Lung (tissue), 17 donors: ENCODE measurements at places on chromosomes 2 and 18. TPM values are rescaled to one million over a fixed set of nuclear protein-coding genes. Genes with fewer than 3 reads are reported as not detected.

GRCh38 chr2:173989884-173990215 lies 24.7 kb upstream of the SP3 start:
- DNase-seq, result no peak

DNA sequence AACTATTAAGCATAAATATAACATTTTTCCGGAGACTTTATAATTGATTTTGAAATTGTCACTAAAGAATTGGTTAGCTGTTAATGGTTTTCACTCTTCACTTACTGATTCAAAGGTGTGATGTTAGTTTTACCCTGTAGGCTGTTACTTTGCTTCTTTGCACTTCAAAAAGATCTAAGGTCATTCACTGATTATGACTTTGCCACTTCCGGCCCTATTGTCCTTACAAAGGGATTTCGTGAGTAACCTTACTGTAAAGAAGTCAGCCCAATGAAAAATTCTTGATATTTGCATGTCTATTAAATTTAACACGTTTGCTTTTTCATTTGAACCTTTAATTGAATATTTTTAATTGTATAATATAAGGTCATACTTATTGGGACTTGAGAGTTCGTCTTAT lies 61.4 kb downstream of the GREB1L start:
- DNase-seq, result no peak

DNA sequence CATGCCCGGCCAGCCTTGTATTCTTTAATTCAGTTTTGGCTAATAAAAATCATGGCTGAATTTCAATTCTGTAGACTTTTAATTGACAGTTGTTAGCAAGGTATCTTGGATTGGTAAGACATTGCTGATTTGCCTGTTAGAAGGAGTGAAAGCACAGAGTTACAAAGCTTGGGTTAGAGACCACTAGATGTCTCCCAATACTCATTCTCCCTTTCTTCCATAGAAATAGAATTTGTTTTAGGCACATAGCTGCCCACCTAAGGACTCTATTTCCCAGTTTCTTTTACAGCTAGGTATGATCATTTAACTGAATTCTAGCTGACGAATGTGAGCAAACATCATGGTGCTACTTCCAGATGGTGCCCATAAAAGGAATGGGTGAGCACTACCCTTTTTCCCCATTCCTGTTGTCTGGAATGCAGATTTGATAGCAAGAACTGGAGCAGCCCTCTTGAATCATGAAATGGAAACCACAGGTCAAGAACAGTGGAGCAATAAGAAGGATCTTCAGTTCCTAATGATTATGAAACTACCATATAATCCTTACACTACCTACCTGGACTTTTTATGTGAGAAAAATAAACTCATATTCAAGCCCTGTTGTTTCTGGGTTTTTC lies 17.5 kb downstream of the PECR start:
- DNase-seq, result no peak

DNA sequence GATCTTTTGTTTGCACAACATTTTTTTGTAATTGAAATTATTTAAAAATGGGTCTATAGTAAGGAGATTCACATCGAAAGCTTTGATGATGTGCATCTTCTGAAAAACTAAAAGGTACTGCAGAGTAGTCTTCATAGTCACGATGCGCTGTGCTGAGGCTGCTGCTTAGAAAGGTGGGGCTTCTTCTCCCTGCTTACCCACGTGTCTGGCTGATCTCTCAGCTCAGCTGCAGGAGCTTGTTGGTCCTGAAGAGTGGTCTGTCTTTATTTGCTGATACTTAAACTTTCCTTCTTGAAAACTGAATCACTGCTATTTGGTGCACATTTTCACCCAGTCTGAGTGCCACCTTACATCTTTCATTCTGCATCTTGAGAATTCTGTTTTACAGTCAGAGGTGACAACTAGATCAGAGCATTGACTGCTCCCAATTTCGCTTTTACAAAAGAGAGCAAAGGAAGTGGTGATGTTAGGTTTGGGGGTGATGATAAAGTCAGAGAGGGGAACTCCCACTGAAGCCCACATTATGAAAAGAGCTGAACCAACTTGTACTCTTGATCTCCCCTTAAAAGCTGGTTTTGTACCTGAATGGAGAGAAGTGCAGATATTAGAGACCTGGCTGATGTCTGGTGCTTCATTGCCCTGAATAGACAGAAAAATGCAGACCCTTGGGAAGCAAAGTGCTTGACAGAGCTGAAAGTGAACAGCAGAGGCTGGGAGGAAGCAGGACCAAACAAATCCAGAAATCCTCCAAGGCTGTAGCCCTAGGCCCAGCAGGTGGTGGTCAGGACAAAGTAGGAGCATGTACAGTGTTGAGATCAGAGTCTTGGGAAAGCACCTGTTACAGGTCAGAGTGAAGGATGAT lies 984.5 kb downstream of the TSN start:
- DNase-seq, result no peak

- DNase-seq, result no peak
These were observed 105.6 kb downstream of the AFF3 start for GRCh38 chr2:100036793-100037192.

- DNase-seq, result no peak
These were observed 19.4 kb downstream of the THAP4 start for GRCh38 chr2:241617431-241618154.

GRCh38 chr2:54673501-54673998 lies 49.9 kb upstream of the EML6 start:
- DNase-seq, result peak; percentile 55

DNA sequence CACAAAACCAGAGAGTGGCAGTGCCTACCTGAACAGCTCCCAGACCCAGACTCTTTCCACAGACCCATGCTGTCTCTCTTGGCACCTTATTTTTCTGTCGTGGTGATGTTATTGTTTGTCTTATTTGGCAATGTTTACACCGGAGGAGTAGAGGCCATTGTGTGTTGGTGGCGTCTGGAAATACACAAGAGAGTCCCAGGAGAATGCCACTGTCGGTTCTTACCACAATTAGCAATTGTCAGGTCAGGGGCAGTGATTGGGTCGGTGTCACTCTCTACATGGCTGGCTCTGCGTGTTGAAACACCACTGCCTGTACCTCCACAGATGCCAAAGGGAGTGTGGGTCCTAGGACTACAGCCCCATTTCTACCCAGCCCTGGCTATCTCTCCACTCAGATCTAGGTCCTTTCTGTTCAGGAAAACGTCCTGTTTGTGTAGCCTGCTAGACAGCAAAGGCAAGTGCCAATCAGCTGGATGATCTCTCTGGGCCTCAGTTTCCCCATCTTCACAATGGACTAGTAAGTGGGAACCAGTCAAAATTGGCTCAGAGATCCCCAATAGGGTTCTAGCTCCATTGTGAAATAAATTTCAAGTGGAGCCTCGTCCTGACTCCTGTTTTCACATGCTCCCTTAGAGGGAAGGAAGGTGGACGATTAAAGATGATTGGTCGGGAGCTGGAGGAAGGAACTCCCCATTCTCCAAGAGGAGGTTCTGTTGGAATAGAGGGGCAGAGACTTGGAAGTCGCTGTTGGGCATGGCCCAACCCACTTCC lies 17.0 kb downstream of the EPAS1 start:
- no peak for DNase-seq

GRCh38 chr2:29629495-29629894 lies 291.9 kb downstream of the ALK start:
- no peak for DNase-seq

GRCh38 chr2:188219541-188219940 lies 72.1 kb upstream of the GULP1 start:
- no peak for DNase-seq

- DNase-seq, result no peak
These were observed 29.4 kb downstream of the TMEM18 start for GRCh38 chr2:647691-648231.

- DNase-seq, result no peak
These were observed 96.8 kb downstream of the ADD2 start for GRCh38 chr2:70671092-70671675.

DNA sequence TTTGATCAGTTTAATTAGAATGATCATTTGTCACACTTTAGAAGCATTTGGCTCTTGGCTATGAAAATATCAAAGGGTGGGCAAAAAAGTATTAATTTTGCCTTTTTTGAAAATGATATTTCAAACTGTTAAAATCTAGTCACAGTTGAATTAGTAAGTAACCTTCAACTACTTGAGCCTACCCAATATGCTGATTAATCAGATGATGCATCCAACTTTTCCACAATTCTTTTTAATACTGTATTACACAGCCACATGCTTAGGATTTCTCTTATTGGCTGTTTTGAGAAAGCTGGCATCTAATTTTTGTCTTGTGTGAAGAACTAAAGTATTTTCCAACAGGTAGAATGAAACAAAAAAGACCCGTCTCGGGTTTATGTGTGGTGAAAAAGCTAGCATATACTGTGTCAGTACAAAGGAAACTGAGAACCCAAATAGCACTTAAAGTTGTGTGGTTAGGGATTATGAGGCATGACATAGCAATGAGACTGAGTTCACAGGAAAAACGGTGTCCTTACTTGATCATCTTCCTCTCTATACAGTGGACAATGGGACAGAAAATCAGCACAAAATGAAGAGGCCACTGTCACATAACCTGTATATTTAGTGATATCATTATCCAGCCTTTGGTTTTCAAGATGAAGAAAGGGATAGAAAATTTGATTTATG lies 11.7 kb downstream of the OSBPL6 start:
- no peak for DNase-seq

- DNase-seq, result peak; percentile 69
These were observed 360.7 kb upstream of the CWC22 start for GRCh38 chr2:180367815-180368214.

DNA sequence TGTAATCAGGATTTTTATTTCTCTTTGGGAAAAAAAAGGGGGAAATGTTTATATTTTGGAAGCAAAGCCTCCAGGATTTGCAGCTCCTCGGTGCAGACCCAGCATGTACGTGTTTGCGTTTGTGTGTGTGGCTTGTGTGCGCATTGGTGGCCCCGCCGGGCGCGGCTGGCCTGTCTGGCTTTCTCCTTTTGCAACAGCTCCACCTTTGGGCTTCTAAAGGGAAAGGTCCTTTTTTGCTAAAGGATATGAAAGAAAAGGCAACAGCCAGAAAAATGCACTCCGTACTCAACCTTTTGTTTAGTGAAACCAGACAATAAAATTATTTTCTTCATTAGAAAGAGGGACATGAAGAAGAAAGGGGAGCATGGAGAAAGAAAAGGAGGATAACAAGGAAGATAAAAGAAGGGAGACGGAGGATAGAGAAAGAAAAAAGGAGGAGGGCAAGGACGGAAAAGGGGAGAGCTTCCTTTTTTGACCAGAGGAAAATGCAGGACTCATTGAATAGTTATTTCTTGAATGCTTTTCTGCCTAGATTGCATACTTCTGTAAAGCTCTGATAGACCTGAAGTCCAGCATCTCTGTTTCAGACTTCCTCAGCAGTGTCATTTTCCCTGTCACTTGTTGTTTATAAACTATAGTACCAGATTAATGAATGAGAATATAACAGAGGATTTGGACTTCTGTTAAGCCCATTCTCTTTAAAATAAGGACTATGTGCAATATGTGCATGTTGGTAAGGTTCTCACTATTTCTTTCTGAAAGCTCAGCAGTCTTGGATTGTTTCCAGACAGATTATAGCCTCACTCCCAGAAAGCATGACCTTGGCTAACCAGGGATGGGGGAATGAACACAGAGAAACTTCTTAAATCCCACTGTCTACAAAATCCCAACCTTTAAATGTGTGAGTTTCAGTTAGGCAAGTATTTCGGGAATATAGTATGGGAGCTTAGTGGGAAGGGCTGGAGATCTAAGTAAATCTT lies 563.1 kb upstream of the PIK3C3 start:
- DNase-seq, result peak; percentile 81

- DNase-seq, result no peak
These were observed 7.2 kb downstream of the CCDC68 start for GRCh38 chr18:54952026-54952425.

DNA sequence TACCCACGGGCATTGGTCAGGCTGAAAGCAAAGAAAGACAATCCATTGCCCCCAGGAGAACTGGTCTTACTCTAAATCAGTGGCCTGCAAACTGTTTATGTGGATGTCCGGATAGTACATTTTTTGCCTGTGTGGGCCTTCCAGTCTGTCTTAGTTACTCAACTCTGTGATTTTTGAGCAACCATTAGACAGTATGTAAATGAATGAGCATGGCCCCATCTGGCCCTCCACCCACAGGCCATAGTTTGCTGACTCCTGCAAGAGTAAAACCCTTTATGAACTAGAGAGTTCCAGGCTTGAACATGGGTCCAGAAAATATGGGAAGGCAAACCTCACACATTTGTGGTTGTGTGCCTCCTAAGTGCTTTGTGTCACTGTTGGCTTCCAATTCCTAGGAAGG lies 55.7 kb upstream of the CYP1B1 start:
- DNase-seq, result no peak

- DNase-seq, result no peak
These were observed 206.5 kb downstream of the SETBP1 start for GRCh38 chr18:44887227-44887631.

The GALR1 gene
- not detected for polyA plus RNA-seq

The CYS1 gene
- polyA plus RNA-seq, result 0.35 TPM

The MATN3 gene
- polyA plus RNA-seq, result 2.7 TPM

The DNAH6 gene
- polyA plus RNA-seq, result 1.9 TPM

The SERPINB12 gene
- polyA plus RNA-seq, result not detected

The ESPNL gene
- 0.07 TPM for polyA plus RNA-seq

The ACOXL gene
- polyA plus RNA-seq, result 13.9 TPM

The ABCG5 gene
- not detected for polyA plus RNA-seq

The RAPGEF4 gene
- 6.4 TPM for polyA plus RNA-seq

The SCN2A gene
- polyA plus RNA-seq, result 0.02 TPM

The LIMS2 gene
- 49.6 TPM for polyA plus RNA-seq

The FN1 gene
- 739 TPM for polyA plus RNA-seq

The TUBB6 gene
- 77.2 TPM for polyA plus RNA-seq
